ENCODE measurements at places on chromosomes 16 and 17.
A peak's percentile ranks its signal among the peaks of the same experiment; 100 is the strongest.

DNA sequence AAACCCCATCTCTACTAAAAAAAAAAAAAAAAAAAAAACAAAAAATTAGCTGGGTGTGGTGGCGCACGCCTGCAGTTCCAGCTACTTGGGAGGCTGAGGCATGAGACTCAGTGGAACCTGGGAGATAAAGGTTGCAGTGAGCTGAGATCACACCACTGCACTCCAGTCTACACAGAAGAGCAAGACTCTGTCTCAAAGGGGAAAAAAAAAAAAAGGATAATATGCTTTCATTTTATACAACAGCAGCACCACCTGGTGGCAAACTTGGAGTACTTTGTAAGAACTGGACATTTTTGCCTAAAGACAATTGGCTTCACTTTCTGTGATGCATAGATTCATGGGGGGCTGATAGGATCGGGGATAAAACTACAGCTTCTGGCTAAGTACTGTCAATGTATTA lies 8.5 kb downstream of the CHTF8 start:
- peak; percentile 31 for DNase-seq

GRCh38 chr16:50203681-50204080 lies 50.6 kb downstream of the TENT4B start:
- DNase-seq, result no peak

- DNase-seq, result no peak
Observed at GRCh38 chr17:74041869-74042640, 161.4 kb upstream of the RPL38 start.

GRCh38 chr16:30166202-30166902 lies 17.1 kb upstream of the CORO1A start:
- DNase-seq, result no peak

- DNase-seq, result no peak
Observed at GRCh38 chr17:73776351-73777130, 132.3 kb upstream of the SDK2 start.

- no peak for DNase-seq
Observed at GRCh38 chr17:49515196-49515770, 20.2 kb downstream of the NGFR start.

DNA sequence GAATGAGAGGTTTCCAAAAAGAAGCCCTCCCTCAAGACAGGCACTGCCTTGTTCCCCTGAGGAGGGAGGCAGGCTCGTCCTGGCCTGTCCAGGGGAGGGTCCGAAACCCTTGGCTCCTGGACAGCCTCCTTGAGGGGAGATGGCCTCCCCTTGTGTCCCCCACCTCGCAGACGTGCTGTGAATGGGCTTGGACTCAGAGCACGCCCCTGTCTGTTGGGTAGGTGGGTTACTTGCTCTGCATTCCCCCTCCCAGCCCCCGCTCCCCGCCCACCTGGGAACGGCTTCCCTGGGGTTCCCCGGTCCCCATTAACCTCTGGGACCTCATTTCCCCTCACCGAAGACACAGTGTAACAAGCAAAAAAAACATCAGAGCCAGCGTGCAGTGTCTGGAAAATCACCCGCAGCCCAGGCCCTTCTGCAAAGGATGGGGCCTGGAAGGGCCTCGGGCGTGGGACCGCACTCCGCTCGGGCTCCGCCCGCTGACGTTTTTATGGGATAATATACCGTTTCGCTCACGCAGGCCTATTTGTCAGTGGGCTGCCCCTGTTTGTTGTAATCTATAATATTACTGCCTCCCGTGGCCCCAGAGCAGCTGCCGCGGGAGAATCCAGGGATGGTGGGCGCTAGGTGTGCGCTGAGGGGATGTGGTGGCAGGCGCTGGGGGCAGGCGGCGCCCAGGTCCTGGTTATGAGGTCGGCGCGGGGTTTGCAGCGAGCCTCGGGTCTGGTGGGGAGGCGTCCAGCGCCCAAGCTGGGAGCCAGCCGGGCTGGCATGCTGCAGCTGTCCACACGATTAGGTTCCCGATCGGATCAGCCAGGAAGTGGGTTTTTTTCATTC lies 11.1 kb downstream of the BAHCC1 start:
- DNase-seq, result no peak

DNA sequence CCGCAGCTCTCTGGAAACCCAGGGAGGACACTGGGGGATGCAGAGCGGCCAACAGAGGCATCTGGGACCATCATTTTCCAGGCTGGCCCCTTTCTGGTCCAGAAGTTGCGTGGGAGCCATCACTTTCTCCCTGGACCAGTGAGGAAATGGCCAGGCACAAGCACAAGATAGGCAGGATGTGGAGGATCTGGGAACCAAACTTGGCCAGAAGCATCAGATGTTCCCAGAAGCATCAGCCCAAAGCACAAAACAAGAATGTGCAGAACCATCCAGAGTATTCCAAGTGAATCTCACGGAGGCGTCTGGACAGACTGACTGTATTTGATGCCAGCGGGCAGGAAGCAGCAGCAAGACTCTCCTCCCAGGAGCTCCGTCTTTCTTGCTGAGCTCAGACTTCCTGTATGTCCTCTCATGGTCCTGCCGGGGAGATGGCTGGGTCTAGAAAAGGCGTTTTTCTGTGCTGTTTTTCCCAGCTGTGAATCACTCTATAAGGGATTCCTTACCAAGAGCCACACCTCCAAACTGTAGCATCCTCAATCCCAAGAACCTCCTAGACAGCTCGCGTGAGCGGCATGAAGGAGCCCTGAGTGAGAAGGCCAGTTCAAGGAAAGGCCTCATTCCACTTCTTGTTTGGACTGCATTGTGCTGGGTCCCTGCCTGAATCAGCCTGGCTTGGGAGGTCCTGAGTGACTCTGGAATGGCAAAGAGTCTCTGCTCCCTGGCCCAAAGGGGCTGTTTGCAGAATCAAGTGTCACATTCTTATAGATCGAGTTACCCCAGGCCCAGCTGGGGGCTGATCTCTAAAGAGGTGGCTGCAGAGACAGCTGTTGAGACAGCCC lies 49.5 kb upstream of the MTSS2 start:
- DNase-seq, result no peak

DNA sequence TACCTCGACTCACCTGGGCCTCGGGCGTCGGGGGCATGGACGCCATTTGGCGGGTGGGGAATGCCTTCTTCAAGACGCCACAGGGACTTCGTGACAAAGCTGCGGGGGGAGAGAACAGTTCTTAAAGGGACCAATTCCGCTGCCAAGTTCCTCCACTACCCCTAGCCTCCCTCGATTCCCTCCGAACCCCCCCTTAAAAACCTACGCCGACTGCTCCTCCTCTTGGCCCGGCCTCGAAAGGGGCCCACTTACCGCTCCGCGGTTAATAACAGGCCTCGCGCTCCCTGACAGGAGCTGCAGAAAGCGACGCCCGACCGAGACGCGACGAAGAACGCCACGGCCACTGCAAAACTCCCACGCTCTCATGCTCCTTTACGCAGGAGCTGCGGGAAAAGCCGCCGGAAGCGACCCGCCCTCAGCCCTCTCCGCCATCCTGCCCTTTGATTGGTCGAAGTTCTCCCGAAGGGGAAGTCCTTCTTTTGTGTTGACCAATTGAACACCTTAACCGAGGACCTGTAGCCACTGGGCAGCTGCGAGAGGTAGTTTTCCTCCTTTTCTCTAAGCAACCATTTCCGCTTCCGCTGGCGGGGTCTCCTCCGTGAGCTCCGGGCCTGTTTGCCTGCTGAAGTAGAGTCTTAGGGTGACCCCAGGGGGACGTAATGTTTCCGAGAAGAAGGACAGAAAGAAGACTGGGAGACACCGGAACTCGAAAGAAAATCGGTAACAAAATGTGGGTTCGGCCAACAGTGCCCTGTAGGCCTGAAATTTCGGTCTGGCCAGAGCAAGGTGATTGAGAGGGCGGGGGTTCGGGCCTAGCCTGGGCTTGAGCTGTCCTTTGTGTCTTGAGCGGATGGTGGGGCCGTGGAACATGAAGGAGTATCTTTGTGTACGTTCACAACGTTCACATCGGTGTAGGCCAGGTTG lies at the start of the genes NAA60 and ZNF597:
Gene NAA60, plus strand, starts transcription at position 573 of the 924 bp plus-strand sequence. CDS start 32,548 bp downstream, outside the sequence.
Gene ZNF597, minus strand, starts transcription at position 397 of the 924 bp plus-strand sequence. Its CDS starts 351 bp downstream, at position 46.
- DNase-seq, result peak; percentile 29

DNA sequence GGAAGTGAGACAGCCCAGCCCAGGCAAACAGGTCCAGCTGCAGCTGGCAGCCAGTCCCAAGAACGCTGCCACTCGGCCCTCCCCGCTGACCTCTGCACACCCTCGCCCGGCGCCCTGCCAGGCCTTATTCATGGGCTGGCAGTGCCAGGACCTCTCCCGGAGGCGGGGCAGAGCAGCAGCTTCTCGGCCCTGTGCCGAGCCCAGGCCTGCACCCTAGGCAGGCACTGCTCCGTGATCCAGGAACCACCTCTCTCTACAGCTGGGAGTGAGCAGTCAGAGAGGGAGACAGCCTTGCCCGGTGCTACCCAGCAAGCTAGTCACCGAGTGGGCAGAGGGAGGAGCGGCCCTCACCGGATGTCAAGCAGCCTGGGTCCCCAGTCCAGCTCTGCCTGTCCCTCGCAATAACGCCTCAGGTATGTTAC lies 79.9 kb upstream of the CBX4 start:
- no peak for DNase-seq

DNA sequence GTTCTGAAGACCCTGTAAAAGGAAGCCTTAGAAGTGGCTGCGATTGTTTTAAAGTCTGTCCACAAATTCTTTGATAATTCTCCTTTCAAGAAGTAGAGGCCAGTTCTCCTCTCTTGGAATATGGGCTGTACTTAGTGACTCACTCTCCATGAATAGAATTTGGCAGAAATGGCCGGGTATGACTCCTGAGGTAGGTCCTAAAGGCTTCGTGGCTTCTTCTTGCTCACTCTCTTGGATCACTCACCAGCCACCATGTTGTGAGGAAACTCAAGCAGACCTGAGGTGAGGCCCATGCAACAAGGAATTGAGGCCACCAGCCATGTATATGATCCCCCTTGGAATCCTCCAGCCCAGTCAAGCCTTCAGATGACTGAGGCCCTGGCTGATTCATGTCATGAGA lies 75.8 kb downstream of the WWOX start:
- no peak for DNase-seq

DNA sequence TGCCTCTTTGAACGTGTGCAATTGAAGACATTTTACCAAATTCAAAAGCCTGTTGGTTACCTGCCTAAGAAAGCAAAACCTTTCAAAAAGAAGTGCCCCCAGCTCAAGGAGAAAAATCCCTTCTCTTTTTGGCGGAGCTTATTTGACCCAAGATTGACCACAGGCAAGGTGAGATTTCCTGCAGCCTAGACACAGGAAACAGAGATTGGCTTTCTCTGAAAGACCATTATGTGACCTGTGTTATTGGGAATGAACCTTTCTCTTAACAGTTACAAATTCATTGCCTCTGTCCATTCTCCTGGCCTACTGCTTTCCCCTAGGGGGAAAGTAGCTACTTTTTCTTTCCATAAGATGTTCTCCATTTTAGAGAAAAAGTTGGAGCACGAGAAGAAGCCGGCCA lies 42.1 kb upstream of the MAF start:
- DNase-seq, result no peak

DNA sequence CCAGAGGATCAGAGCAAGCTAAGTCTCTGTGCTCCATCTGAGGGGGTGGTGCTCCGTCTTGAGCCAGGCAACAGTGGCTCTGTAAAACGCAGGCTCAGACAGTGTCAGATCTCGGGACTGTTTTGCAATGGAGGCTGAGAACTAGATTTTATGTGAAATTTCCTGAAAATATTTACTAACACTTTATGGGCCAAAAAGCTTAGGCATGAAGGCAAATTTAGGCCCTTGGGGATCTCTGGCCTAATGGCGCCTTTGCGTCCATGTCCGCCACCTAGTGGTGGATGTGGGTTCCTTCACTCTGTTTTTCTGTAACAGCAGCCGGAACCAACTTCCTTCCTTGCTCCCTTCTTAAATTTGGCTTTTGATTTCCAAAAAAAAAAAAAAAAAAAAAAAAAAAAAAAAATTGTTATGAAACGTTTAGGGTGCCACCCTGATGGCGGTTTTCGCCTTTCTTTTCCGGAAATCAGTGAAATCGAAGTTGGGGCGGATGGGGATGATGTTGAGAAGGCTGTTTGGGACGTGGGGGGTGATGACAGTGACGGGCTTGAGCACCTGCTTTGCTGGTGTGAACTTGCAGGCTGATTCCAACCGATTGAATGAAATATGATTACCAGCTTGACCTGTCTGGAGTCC lies 14.0 kb upstream of the ELAC2 start:
- no peak for DNase-seq

DNA sequence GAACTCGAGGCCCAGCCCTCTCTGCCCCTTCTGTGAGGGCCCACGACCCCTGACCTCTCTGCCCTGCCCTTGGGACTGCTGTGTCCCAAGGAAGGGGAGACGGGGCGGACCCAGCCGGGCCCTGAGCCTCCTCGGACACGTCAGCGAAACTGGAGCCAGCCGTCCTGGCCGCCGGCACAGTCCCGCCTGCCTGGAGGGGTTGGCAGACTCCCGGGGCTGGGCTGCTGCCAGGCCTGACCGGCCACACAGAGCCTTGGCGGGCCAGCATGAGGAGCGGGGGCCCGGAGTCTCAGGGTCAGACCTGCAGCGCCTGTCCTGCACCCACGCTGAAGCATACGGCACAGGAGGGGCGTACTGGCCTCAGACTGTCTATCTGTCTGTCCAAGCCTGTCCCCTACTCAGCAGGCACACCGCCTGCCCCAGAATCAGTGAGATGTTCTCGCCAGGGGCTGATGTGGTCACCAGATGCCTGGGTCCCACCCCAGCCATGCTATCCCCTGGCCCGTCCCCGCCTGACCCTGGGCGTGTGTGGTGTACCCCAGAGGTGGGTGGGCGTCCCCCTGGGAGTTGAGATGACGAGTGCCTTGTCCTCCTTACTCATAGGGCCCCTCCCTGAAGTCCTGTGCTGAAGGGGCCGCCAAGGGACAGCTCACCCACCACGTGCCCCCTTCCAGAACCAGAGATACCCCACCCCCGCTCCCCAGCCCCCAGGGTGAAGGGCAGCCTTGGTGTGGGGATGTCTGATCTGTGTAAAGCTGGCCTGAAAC lies 4.7 kb downstream of the VASN start:
- no peak for DNase-seq

DNA sequence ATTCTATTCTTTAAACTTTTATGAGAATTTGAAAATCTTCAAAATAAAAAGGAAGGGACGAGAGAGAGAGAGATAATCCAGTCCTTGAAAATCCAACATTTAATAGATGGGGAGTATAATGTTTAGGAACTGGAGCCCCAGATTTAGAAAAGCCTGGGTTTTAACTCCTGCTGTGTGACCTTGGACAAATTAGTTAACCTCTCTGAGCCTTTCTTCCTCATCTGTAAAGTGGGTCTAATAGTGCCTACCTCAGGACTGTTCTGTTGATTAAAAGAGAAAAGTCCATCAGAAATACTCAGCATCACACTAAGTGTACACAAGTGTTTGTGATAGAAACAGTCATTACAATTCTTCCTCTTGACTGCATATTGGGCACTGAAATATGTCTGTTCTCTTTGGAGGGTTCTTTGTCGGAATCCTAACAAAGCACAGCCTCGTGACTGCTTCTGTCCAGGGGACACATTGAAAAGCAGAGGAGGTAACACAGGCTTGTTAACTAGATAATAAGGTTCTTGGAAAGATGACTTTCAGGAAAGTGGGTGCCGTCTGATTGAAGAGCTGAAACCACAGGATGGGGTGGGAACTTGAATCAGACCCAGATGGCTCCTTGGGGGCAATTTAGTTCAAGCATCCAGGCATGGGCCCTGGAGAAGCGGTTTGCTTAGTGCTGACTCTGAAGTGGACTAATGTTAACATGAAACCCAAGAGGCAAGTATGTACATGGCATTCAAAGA lies 128.2 kb downstream of the CLEC16A start:
- no peak for DNase-seq
